ENCODE measurements at places on chromosomes 6 and 20.

DNA sequence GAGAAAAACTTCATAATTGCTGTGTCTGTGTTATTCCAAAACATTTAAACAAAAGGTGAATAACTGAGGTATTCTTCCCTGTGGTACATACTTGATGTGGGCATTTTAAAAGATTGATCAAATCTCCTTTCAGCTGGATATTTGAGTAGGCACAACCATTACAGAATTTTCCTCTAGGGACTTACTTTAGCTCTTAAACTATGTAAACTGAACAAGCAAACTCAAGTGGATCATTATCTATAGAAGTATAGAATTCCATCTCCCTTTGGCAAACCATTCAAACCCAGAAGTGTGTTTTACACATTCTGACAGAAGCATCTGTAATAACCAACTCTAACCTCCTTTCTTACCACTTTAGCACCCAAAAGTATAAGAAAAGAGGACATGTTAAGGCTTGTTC is 241.4 kb downstream of the ESR1 start:
- DNase-seq, result no peak

GRCh38 chr20:57433657-57434389 is 42.6 kb downstream of the RBM38 start:
- no peak for DNase-seq

GRCh38 chr20:1335961-1336698 is 7.2 kb upstream of the SDCBP2 start:
- no peak for DNase-seq

DNA sequence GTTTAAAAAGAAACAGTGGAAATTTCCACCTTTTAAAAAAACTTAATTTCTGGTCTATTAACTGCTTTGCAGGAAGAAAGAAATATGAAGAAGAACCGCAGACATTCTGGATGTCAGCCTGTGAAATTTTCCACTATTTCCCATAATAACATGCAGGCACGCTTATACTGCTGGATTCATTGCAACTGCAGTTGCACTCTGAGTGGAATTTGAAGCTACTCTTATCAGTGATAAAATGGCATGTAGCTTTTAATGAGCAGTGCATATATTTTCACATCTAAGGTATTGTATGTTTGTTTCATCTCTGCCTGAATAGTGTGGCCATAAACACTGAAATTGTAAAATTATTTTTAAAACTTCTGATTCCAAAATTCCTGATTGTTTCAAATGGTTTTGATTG is 28.2 kb downstream of the NCOA3 start:
- no peak for DNase-seq

DNA sequence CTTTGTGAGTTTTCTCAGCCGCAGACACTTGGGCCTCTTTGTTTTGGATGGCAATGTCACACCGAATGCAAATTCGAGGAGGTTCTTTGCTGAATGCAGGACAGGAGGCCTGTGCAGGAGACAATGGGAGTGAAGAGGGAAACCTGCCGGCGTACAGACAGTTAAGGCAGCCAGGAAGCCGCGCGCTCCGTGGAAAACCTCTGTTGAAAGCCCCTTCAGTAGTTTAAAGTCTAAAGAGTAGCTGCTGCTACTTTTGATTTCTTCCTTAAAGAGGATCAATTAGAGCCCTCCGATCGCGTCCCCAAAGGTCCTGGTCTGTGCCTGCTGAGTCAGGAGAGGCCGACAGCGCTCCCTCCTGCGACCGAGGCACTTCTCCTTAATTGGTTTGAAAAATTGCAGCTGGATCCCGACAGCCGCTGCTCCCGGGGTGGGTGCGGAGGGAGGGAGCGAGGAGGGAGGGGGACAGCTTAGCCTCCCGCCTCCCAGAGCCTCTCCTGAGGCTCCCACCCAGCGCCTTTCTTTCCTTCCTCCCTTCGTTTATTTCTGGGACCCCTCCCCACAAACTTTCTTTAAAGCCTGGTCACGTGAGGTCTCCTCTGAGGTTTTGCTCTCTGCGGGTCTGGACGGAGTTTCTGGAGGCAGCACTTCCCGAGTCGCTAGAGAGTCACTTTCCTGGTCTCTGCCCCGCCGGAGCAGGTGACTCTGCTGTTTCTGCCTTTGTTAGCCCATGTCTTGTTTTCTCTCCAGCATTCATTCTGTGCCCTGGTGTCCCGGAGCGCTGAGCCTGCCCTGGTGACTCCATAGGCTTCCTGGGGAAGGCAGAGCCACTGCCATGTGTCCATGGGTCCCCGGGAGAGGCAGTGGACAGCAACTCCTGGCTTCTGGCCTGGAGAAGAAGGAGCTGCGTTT is 22.3 kb upstream of the RPP40 start:
- DNase-seq, result no peak

GRCh38 chr6:137497721-137498463 is 3.7 kb upstream of the OLIG3 start:
- no peak for DNase-seq

DNA sequence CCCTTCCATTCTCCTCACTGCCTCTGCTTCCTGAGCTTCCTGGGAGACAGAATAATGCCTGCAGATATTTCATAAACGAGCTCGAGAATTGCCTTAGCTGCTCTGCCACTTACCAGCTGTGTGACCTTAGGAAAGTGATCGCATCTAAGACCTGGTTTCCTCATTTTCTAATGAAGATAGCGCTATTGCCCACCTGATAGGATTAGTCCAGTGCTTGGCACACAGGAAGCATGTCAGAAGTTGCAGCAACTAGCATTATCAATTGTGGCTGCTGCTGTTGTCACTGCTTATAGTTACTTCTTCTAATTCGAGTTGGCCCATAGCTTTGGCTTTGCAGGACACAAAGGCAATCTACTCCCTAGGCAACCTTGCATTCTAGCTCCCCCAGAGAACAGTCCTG is 305.5 kb upstream of the SGK1 start:
- DNase-seq, result no peak

DNA sequence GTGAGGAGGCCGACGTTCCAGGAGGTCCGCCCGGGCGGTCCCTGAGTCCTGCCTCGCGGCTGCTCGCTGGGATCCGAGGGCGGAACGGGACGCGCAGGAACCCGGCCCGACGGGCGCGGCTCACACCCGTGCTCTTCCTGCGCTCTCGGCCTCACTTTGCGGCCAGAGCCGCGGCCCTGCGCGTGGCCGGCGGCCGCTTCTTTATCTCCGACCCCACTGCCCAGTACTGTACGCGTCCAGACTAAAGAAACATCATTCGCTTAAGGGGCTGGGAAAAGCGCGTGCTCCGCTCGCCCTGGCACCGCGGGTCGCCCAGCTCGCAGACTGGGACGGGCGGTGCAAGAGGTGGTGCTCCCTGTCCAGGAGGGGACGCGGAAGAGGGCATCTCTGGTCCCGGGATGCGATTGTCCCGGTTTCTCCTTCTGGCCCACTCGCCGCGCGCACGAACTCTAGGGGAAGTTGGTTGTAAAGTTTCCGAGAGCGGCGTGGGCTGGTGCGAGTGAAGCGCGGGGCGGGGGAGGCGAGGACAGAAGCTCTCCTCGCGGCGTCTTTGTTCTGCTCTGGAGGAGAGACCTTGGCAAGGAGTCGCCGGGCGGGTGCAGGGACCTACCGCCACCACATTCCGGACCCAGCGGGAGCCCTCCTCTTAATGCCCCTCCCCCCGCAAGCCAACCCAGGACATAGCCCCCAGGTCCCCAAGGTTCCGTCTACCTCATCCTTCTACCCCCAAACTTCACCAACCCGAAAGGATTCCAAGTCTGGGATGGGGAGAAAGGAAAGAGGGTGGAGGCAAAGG is 71.0 kb downstream of the SOX4 start:
- DNase-seq, result no peak

DNA sequence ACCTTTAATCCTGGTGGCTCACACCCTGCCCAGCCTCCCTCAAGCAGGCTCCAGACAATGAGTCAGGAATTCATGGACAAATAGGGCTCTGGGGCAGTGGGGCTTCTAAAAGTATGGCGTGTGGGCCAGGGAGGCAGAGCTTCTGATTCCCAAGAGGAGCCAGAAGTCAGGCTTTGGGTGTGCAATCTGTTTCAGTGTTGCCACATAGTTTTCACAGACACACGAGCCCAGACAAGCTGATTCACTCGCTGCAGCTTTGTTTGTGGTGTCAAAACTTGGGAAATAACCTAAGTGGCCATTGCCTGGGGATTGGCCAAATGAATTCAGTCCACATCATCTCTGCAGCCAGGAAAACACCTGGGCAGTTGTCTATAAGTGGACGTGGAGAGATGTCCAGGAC is 9.2 kb downstream of the PEDS1 start:
- DNase-seq, result no peak
